ENCODE measurements at places on chromosomes 12 and 14.

GRCh38 chr12:12178559-12178958 is 88.3 kb downstream of the LRP6 start:
- no peak for DNase-seq

DNA sequence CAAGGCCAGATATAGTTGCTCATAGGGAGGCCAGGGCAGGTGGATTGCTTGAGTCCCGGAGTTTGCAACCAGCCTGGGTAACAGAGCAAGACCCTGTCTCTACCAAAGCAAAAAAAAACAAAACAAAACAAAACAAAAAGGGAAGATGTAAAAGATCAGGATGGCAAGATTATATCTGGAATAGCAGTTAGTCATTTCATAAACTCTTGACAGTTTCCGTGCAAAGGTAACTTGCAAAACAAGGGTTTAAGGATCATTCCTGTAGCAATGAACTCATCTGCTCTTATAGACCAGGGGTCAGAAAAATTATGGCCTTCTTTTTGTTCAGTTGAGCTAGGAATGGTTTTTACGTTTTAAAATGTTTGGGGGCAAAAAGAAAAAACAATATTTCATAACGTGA is 29.6 kb downstream of the GIT2 start:
- no peak for DNase-seq

DNA sequence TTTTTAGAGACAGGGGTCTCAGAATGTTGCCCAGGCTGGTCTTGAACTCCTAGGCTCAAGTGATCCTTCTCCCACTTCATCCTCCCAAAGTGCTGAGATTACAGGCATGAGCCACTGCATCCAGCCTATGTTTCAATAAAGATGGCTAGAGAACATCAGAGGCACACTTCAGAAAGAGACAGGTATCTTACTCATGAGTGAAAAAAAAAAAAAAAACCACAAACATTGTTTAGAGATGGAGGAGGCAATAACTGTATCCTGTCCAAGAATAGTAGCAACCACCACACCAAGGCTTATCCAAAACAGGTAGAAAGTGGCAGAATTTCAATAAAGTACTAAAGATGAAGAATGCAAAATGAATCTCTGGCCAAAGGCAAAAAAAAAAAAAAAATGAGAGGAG is 30.3 kb downstream of the EEA1 start:
- no peak for DNase-seq

DNA sequence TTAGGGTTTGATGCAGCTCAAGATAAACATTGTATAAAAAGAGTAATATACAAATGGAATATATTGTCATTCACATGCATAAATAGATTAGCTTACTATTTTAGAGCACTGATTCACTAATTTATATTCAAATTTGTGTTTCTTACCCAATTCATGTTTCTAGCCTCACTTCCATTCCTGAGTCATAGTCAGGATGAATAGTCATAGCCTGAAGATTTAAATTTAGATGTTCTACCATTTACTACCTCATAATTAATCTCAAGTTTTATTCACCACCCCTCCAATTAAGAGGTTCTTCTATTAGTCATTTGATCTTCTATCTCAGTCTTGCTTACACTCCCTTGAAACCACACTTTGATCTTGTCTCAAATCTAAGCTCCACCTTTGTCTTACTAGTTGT is 38.7 kb downstream of the ANO4 start:
- no peak for DNase-seq

Data from dorsolateral prefrontal cortex (tissue), 122 donors.